ENCODE measurements at places on chromosomes 6 and 20.

DNA sequence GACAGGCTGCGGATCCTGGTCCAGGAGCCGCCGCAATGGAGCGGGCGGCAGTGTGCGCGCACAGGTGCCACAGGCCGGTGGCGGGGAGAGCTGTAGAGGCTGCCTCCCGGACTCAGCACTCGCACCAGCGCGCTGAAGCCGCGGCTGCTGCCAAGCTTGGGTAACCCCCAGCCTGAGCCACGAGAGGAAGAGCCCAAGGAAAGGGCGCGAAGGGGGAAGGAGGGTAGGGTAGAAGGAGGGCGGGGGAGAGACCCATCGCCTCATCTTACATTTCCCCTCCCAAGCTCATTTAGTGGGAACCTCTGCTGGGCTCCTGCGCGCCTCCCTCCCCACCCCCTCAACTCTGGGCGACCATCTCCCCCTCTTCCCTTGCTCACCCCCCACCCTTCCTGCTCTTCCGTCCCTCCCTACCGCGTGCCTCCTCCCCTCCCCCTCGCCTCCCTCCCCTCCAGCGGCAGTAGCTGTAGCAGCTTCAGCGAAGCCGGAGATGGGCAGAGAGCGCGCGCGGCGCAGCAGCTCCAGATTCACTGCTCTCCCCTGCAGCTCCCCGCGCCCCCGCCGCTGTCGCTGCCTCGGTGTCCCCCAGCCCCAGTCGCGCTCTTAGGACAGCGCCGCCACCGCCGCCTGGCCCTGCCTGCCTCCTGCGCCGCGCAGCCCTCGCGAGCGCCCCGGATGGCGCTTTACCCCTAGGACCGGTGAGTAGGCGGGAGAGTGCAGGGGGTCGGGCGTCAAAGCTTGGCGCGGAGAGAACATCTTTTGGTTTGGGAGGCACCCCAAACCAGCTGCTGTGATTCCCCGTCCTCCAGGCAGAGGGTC is at the start of gene FUT9:
Gene FUT9, plus strand, starts transcription at position 457 of the 816 bp plus-strand sequence. CDS start 187,182 bp downstream, outside the sequence.
- no peak for DNase-seq

GRCh38 chr6:81950877-81951276 is 198.4 kb upstream of the TENT5A start:
- peak; percentile 37 for DNase-seq

DNA sequence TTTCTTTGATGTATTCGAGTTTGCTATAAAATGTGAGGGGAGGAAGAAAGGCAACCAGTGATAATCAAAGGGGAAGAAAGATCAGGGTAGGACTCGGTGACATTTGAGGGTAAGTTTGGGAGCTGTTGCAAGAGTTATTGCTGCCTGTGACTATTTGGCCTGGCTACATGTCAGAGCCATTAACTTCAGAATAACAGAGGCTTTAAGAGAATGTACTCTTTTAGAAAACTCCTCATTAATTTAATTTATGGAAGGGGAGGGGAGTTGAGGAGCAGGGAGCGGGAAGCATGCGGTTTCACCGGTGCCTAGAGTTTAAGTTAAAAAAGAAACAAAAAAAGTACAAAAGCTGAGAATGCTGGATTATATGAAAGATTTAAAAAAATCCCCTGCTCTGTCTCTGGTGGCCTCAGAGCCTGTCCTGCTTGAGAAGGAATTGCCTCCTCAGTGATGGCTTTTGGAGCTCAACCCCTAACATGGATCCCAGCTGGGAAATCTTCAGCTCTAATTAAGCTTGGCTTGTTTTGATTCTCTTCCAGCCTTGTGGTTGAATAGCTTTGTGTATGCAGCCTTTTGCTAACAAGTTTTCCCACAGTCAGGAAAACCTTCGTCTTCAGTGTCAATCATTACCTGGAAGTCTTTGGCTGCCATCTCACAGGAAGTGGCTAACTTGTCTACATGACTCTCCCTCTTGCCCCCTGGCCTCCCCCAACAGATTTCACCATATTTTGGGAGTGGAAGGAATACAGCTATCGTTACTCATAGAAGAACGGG is 238.2 kb downstream of the SOX4 start:
- no peak for DNase-seq

DNA sequence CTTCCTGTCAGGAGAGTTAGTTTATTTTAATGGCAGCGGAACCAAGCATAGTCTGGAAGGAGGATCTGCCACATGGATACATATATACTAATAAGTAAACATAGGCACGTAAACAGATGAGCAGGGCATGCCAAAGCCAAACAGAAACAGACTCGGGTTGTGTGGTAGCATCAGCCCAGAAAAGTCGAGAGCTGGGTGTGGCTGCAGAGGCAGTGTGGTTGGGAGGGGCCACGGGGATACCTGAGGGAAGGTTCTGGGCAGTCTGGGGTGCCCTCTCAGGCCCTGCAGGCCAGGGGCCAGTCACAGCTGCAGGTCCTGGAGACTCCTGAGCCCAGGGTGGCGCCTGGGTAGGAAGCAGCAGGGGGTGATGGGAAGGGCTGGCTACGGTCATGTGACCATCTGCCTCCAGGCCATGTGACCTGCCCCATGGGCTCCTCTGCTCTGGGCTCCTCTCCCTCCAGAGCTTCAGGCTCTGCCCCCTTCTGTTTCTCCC is 42.8 kb upstream of the MRPS10 start:
- DNase-seq = peak; percentile 83

DNA sequence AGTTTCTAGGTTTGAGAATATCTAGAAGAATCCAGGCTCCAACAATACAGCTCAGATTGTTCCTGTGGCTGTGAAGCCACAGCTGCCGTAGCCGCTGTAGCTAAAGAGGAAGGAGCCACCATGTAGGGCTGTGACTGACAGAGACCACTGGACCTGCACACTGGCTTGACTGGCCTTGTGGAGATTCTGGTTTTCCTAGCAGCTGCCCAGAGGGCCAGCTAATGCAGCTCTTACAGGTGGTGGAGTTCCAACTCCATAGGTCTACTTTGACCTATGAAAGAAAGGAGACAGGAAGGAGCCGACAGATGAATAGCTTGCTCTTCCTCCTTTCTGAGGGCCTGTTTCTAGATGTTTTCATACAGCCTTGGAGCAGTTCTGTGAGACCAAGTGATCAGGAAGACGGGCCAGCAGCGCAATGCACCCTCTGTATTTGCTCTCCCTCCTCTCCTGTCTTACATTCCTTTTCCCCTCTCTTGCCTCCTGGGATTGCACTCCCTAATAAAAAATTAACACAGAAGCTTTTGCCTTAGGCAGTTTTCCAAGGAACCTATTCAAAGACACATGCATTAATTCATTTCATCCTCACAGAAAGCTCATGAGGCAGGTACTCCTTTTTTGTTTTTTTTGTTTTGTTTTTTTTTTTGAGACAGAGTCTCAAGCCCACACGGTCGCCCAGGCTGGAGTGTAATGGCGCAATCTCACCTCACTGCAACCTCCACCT is 51.8 kb upstream of the MYB start:
- DNase-seq = no peak

GRCh38 chr20:45041464-45042337 is 59.2 kb downstream of the KCNS1 start:
- DNase-seq = peak; percentile 66

GRCh38 chr6:83417880-83418663 is 12.8 kb downstream of the ME1 start:
- peak; percentile 35 for DNase-seq

- no peak for DNase-seq
These were observed 345.2 kb downstream of the FARS2 start for GRCh38 chr6:5606546-5606945.

GRCh38 chr6:110422444-110422822 is 7.1 kb upstream of the DDO start:
- no peak for DNase-seq

DNA sequence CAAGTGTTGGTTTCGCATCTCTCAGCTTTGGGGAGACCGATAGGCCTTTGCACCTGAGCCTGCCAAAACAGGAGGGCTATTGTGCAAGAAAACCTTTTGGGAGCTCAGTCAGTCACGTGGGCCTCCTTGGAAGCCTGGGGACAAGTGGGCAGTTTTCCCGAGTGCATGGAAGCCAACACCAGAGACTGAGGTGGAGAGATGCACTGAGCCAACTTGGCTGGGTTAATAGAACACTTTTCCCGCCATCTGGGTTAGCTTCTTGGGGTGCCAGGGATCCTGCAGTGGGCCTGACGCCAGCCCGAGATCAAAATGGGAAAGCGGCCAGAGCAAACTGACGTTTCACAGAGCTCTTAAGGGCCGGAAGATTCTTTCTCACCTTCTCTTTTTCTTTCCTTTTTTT is 2.8 kb upstream of the OOEP start:
- DNase-seq = no peak

- no peak for DNase-seq
These were observed 38.0 kb downstream of the SCGN start for GRCh38 chr6:25689966-25690365.

GRCh38 chr20:49813305-49813974 is 812 bp downstream of the SLC9A8 start:
- no peak for DNase-seq

DNA sequence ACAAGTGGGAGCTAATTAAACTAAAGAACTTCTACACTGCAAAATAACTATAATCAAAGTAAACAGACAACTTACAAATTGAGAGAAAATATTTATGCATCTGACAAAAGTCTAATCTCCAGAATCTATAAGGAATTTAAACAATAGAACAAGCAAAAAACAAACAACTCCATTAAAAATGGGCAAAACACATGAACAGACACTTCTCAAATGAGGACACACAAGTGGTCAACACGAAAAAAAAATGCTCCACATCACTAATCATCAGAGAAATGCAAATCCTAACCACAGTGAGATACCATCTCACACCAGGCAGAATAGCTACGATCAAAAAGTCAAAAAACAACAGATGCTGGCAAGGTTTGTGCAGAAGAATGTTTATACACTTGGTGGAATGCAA is 36.2 kb downstream of the STMND1 start:
- no peak for DNase-seq

DNA sequence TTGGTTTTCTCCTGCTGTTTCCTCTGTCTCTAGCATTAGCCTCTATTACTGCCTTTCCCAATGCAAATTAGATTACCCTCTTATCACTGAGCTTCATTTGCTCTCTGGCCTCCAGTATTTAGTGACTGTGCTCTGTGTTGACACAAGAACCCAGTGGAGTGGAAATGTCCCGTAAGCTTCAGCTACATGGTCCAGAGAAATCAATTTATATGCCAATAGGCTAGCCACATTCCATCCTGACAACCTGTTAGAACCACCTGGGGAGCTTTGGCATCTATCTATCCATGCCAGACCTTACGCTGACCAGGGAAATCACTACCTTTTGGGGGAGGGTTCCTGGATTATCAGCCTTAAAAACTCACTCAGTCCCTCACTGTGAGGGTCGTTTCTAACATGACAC is 459.6 kb downstream of the UTRN start:
- DNase-seq = no peak

DNA sequence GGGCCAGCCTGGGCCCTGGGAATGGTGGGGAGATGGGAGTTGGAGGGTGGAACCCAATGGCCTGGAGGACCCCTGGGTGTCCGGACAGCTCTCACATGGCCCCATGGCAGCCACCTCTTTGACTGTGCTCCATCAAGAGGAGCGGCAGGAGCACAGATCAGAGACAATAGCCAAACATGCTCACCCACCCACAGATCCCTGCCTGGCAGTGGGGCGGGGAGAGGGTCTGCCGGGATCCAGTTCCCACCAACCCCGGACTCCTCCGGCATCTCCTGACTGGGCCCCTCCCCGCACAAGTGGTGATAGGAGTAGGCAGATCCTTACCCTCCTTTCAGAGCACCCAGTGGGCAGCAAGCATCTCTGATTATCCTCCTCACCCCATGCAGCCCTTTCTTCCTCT is 31.9 kb upstream of the MRPS18A start:
- DNase-seq = no peak

GRCh38 chr6:152096863-152097496 is 289.5 kb downstream of the ESR1 start:
- DNase-seq = no peak

- DNase-seq = no peak
These were observed 313.5 kb downstream of the SLC35F1 start for GRCh38 chr6:118220429-118221128.

- DNase-seq = no peak
These were observed 3.6 kb downstream of the ZKSCAN3 start for GRCh38 chr6:28353356-28353755.

- DNase-seq = no peak
These were observed 122.3 kb downstream of the JARID2 start for GRCh38 chr6:15368186-15368585.

- DNase-seq = peak; percentile 69
These were observed at the start of gene MARCKS for GRCh38 chr6:113856625-113857555. Gene MARCKS, plus strand, starts transcription at chr6:113857345. Its CDS starts 401 bp downstream, at chr6:113857746.

GRCh38 chr6:36862848-36863382 is 11.7 kb downstream of the PPIL1 start:
- no peak for DNase-seq

- DNase-seq = no peak
These were observed 1037.3 kb upstream of the FLRT3 start for GRCh38 chr20:15374682-15375081.

DNA sequence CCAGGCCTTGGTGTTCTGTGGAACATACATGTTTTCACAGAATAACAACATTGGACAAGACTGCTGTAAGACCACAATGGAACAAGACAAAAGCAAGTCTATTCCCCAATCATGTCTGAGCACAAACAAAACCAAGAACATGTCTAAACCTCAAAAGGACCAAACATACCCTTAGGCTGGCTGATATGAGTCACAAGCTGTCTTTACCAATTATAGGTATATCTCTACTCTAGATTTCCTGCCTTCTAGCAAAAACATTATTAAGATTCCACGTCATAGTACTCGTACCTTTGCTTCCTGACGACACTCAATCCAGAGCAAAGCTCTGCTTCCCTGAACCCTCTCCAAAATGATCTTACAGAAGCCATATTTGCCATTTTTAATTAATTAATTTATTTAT is 15.4 kb upstream of the L3MBTL1 start:
- DNase-seq = no peak

DNA sequence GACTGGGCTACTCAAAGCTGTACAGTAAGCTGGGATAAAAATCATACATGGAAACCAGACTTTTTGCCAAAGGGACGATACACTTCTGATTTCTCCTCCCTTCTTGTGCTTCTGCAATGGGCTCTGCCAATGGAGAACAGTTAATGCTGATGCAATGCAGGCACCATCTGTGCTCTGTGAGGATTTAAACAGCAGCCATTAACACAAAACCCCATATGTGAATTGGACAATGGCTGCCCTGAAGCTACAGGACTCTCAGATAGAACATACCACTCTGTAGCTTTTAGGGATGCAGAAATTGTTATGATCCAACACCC is 71.9 kb downstream of the GJA10 start:
- DNase-seq = no peak

DNA sequence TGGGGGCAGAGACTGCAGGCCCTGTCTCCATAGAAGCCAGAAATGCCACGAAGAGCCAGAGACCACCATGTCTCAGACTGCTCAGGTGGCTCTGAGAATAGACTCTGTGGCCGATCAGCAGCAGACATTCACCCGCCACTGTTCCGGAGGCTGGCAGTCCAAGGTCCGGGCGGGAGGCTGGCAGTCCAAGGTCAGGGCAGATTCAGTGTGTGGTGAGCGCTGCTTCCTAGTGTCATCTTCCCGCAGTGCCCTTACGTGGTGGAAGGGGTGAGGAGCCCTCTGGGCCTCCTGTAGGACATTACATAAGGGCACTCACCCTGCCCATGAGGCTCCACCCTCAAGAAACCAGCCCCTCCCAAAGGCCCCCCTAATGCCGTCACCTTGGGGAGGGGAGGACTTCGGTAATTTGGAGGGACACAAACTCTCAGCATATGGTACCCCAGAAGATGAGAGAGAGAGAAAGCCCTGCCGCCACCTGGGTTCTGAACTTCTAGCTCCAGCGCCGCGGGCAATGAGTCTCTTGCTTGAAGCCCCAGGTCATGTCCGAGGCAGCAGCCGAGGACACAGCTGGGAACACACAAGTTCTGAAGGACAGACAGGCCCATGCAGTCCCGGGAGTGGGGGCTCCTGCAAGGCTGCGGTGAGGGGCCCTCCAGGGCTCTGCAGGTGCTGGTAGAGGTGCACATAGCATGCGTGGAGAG is 36.4 kb downstream of the DACT2 start:
- DNase-seq = no peak

GRCh38 chr6:74814440-74814839 is 391.4 kb downstream of the COL12A1 start:
- DNase-seq = no peak
